ENCODE measurements at places on chromosomes 5 and 9.

DNA sequence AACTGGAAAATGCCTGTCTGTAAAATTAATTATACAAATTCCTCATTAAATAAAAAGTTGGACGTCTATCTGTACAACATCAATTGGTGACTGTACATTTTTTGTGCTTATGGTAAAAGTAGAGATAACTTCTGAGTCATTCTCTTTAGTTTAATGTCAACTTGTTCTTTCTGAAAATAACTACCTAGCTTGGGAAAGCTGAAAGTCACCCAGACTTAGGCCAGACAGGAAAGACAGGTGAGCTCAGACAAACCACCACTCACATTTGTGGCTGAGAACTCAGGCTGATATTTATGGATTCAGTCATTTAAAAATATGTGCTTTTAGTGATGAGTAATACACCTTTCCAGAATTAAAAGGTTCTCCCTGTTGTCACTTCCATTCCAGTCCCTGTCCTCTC lies 31.9 kb upstream of the ENTREP1 start:
- no peak for DNase-seq

DNA sequence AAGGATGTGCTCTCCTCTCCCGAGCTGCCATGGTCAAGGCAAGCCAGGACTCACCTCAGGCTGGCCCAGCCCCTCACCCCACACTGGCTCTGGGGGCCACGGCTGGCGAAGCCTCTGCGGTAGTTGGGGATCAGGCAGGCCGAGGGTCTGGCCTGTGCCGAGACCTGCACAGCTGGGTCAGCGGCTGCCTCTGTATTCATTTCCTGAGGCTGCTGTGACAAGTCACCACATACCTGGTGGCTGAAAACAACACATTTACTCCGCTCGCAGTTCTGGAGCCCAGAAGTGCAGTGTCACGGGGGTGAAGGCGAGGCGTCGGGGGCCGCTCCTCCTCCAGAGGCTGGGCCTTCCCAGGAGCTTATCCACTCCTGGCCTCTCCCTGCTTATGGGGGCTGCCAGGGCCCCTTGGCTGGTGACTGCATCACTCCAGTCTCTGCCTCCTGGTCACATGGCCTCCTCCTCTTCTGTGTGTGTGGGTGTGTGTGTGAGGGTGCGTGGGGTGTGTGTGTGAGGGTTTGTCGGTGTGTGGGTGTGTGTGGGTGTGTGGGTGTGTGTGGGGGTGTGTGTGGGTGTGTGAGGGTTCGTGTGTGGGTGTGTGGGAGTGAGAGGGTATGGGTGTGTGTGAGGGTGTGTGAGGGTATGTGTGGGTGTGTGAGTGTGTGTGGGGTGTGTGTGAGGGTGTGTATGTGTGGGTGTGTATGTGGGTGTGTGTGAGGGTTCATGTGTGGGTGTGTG lies 3.2 kb upstream of the SCGB3A1 start:
- no peak for DNase-seq

GRCh38 chr9:101026824-101027223 lies 1.7 kb upstream of the PLPPR1 start:
- no peak for DNase-seq

- DNase-seq: no peak
These were observed 52.8 kb downstream of the TTC1 start for GRCh38 chr5:160061770-160062169.

- DNase-seq: no peak
These were observed 935.2 kb upstream of the DMAC1 start for GRCh38 chr9:8734760-8735159.

DNA sequence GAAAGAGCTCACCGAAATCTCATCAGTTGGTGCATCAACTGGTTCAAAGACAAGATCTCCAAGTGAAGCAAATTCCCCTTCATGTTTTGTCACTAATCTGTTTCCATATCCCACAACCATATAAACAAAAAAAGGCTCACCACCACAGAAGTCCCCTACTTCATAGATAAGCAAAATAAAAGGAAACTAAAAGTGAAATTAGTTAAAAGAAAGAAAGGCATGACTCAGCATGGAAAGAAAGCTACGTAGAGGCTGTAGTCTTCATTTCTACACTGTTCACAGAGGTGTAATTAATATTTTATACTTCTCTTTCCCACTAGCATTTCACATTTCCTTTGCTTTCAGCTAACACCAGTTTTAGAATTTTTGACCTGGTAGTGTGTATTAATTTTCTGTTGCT lies 208.0 kb downstream of the CYLC2 start:
- no peak for DNase-seq

DNA sequence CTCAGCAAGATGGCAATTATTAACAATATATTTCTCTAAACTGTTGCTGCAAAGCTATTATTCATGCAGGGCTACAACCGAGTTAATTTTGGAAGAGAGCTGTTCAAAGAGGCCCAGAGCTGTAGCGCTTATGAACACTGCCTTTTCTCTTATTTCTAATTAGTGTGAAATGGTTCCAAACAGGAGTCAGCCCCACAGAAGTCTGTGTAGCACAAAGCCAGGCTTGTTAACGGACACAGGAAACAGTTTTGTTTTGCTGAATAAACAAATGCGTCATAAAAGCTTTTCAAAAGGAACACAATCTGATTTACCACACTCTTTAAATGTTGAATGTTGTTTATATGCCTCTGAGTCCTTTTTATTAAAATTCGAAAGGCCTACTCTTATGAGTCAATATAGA lies 396.5 kb downstream of the ANXA1 start:
- DNase-seq: no peak

- DNase-seq: no peak
These were observed 1.2 kb upstream of the RFK start for GRCh38 chr9:76395381-76395780.

- DNase-seq: no peak
These were observed 116.7 kb downstream of the UGCG start for GRCh38 chr9:112013266-112013665.

- no peak for DNase-seq
These were observed 300.1 kb downstream of the TMEM167A start for GRCh38 chr5:82777106-82777505.

DNA sequence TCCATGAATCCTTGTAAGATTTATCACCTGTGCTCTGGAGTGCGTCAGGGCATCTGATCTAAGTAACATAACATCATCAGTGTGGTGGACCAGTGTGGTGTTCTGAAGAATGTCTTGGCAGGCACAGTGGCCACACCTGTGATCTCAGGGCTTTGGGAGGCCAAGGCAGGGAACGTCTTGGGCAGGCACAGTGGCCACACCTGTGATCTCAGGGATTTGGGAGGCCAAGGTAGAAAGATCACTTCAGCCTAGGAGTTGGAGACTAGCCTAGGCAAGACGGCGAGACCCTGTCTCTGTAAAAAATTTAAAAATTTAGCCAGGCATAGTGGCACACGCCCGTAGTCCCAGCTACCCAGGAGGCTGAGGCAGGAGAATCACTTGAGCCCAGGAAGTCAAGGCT lies 185.5 kb downstream of the CACNA1B start:
- no peak for DNase-seq

GRCh38 chr9:16846986-16847385 lies 23.5 kb downstream of the BNC2 start:
- no peak for DNase-seq

DNA sequence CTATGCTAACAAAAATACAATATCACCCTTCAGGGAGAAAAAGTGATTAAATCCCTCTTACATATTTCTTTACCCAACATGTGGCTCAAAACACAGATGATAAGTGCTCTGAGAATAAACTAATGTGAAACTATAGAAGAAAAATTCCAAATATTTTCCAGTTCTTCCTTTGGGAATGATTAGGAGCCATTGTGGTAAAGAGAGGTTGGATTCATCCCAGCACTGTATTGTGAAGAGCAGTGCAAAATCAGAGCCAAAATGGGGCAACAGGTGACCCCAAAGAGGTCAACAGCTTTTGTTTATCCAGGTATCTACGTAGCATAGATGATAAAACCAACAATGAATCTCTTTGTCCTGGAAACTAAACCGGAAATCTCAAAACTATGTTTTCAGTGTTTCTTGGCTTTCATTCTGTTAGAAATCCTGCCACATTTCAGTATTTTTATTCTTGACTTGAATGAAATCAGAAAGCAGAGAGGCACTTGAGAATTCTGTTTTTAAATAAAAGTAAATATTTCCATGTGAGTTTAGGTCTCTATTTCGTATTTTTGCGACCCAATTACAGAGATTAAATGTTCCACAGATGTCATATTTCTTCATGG lies 120.4 kb upstream of the FST start:
- peak; percentile 61 for DNase-seq

Data from EL (cell line).